Mesothelial cell of epicardium (in vitro differentiated cells): ENCODE measurements at places on chromosomes 16 and 17.

DNA sequence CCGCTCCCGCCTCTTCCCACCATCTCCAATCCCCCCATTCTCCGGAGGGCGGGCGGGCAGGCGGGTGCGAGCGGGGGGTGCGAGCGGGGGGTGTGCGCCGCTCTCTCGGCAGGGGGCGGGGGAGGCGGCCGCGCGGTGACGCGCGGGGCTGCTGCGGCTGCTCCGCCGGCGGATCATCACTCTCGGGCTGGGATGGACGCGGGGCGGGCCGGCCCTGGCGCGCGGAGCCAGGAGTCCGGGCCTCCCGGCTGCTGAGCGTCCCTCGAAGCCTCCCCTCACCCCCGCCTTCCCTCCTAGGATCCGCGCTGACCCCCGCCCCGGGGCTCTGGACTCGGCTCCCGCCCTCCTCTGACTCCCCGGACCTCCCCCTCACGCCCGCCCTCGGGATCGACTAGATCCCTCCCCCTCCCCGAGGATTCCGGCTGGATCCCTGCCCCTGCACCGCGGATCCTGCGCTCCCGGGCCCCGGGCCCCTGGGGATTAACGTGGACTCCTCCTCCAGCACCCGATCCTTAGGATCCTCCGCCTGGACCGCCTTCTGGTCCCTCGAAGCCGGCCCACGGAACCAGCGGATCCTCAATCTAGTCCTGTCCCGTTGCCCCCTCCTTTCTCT lies 946 bp upstream of the TMEM256 start:
- peaks cover 13% of the 10 kb centered on the region for H3K36me3 ChIP-seq
- peak overlapping the region; percentile 91 for H3K27ac ChIP-seq
- H3K4me3 ChIP-seq: peak overlapping the region; percentile 87

DNA sequence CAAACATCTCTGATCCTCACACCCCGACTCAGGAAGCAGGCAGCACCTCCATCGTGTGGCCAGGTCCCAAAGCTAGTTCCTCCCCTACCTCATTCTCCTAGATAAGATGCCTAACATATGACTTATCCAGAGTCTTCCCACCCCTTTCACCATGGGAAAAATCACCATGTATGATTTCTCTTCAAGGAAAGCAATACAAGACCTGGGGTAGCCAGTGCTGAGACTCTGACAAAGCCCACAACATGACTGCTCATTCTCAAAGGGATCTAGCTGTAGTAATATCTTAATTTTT lies 45.1 kb downstream of the CMTM4 start:
- DNase-seq: no peak
- H3K27me3 ChIP-seq: no peaks in the 10 kb centered on the region
- H3K4me3 ChIP-seq: peak overlapping the region; percentile 64
- no peak overlapping the region for H3K27ac ChIP-seq
- no peaks in the 10 kb centered on the region for H3K36me3 ChIP-seq
- H3K4me1 ChIP-seq: peaks cover 10% of the 10 kb centered on the region

- H3K27ac ChIP-seq: no peak overlapping the region
- no peak for DNase-seq
- H3K27me3 ChIP-seq: no peaks in the 10 kb centered on the region
- H3K4me3 ChIP-seq: no peak overlapping the region
Observed at GRCh38 chr17:29640413-29640812, 17.7 kb upstream of the CORO6 start.

DNA sequence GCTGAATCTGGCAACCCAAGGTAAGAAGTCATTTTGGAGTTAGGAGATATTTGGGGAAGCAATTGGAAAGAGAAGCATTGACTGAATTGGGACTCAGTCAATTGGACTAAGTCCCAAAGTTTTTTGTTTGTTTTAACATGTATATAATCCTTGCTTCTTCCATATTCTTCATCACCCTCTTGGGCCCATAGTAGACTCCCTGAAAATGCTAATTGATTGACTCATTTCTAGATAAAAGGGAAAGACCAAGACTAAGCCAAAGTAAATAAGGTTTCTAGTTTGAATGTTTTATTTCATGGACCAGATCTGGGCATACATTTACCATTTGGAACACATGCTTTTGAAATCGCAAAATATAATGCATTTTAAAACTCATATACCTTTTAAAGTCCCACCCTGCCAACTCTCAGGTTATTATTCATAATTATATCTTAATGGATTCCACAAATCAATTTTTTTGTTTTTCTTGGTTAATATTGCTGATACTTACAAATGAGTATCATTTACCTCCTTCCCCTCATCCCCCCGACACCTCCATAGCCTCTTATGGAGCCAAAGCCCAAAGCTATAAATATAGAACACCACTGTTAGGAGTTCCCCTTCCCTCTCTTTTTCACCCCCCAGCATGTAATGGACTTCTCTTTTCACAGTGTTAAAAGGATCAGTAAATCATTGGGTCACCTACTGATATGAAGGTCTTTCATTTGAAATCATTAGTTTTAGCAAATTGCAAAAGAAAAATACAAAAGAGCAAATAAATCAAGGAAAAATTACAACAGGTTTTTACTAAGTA lies 674.0 kb upstream of the SOX9 start:
- H3K4me1 ChIP-seq: peaks cover 16% of the 10 kb centered on the region
- no peaks in the 10 kb centered on the region for H3K36me3 ChIP-seq
- no peaks in the 10 kb centered on the region for H3K27me3 ChIP-seq
- H3K27ac ChIP-seq: no peak overlapping the region
- no peak overlapping the region for H3K4me3 ChIP-seq

GRCh38 chr17:48002916-48003416 lies 32.1 kb downstream of the CDK5RAP3 start:
- DNase-seq: no peak
- H3K36me3 ChIP-seq: no peaks in the 10 kb centered on the region
- H3K27me3 ChIP-seq: no peaks in the 10 kb centered on the region
- H3K27ac ChIP-seq: peak overlapping the region; percentile 94

DNA sequence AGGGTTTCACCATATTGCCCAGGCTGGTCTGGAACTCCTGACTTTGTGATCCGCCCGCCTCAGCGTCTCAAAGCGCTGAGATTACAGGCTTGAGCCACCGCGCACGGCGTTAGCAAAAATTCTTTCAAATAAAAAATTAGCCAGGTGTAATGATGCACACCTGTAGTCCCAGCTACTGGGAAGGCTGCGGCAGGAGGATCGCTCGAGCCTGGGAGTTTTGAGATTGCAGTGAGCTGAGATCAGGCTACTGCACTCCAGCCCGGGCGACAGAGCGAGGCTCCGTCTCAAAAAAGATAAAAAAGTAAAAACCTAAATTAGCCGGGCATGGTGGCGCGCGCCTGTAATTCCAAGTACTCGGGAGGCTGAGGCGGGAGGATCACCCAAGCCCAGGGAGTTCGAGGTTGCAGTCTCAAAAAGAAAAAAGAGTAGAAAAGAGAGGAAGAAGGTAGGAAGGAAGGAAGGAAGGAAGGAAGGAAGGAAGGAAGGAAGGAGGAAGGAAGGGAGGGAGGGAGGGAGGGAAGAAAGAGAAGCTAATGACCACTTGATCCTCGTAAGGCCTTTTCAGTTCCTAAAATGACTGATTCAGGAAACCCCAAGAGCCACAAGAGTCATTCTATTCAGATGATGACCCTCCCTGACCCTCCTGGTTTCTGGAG lies 59.2 kb downstream of the SRL start:
- peak overlapping the region; percentile 95 for H3K27ac ChIP-seq
- H3K4me3 ChIP-seq: peak overlapping the region; percentile 72
- no peaks in the 10 kb centered on the region for H3K36me3 ChIP-seq
- peaks cover 4% of the 10 kb centered on the region for H3K27me3 ChIP-seq
- DNase-seq: no peak
- peaks cover 4% of the 10 kb centered on the region for H3K4me1 ChIP-seq

GRCh38 chr16:17474572-17474971 lies 3.8 kb upstream of the XYLT1 start:
- DNase-seq: no peak
- H3K4me1 ChIP-seq: peaks cover 12% of the 10 kb centered on the region
- peak overlapping the region; percentile 32 for H3K27ac ChIP-seq

- no peak overlapping the region for H3K4me3 ChIP-seq
- H3K27me3 ChIP-seq: peaks cover 10% of the 10 kb centered on the region
- no peaks in the 10 kb centered on the region for H3K4me1 ChIP-seq
- H3K27ac ChIP-seq: no peak overlapping the region
- no peak for DNase-seq
Observed at GRCh38 chr16:3924763-3925162, 44.2 kb upstream of the CREBBP start.

DNA sequence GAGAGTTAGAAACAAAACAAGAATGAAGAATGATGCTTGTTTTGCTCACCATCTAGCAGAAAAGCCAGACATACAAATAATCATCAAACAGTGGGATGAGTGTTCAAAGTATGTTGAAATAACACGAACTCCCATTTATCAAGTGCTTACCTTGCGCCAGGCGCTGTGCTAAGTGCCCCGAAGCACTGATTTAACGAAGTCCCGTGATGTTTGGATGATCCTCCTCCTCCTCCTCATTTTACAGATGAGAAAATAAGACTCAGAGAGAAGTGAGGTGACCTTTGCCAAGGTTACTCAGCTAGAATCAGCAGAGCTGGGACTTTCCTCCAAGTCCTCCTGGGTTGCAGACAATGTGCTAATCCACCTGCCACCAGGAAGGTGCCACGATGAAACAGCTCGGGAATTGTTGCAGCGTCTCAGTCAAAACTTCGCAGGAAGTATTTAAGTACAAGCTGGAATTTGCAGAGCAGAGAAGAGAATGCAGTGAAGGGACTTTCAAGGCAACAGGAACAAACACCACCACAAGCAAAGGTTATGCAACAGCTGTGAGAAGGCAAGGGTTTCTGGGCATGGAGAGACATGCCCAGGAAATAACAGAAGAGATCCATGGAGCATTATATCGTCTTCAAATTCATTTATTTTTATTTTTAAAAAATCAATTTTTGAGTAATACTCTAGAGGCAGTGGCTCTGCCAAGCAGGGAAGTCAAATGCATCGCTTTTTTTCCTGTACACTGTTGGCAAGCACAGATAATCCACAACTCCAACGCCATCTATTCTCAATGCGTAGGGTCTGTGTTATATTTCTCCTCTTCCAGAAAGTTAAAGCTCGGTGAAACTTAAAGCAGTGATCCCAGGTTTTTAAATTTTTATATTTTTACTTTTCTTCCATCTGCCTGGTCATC lies 11.1 kb downstream of the PRCD start:
- H3K27me3 ChIP-seq: no peaks in the 10 kb centered on the region
- peaks cover 14% of the 10 kb centered on the region for H3K4me1 ChIP-seq
- H3K36me3 ChIP-seq: no peaks in the 10 kb centered on the region
- H3K27ac ChIP-seq: peak overlapping the region; percentile 90
- no peak for DNase-seq

- DNase-seq: no peak
- no peak overlapping the region for H3K4me3 ChIP-seq
- peaks cover 6% of the 10 kb centered on the region for H3K4me1 ChIP-seq
- H3K27ac ChIP-seq: no peak overlapping the region
- H3K36me3 ChIP-seq: no peaks in the 10 kb centered on the region
Observed at GRCh38 chr17:50018909-50019308, 23.9 kb upstream of the DLX3 start.

DNA sequence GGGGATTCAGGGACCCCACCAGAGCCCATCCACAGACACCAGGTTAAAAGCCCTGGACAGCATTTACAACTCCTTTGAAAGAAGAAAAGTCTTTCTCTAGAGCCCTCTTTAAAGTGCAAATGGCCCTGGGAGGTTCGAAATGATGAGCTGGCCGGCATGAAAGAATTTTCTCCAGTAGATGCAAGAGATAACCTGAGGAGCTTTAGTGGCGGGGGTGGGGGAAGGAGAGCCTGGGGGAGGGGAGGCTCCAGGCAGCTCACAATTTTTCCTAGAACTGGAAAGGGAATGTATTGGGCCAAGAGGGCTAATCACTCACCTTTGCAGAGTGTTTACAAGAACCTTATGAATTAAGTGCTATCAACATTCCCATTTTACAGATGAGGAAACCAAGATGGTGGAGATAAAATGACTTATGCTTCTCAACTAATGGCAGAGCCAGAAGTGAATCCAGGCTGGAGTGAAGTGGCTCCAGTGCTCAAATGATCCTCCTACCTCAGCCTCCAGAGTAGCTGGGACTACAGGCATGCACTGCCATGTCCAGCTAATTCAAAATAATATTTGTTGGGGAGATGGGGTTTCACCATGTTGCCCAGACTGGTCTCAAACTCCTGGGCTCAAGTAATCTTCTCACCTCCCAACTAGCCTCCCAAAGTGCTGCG lies 4.2 kb upstream of the CDH1 start:
- H3K27me3 ChIP-seq: peaks cover 18% of the 10 kb centered on the region
- H3K27ac ChIP-seq: peak overlapping the region; percentile 90
- peaks cover 22% of the 10 kb centered on the region for H3K4me1 ChIP-seq
- no peak for DNase-seq
- H3K36me3 ChIP-seq: peaks cover 2% of the 10 kb centered on the region

DNA sequence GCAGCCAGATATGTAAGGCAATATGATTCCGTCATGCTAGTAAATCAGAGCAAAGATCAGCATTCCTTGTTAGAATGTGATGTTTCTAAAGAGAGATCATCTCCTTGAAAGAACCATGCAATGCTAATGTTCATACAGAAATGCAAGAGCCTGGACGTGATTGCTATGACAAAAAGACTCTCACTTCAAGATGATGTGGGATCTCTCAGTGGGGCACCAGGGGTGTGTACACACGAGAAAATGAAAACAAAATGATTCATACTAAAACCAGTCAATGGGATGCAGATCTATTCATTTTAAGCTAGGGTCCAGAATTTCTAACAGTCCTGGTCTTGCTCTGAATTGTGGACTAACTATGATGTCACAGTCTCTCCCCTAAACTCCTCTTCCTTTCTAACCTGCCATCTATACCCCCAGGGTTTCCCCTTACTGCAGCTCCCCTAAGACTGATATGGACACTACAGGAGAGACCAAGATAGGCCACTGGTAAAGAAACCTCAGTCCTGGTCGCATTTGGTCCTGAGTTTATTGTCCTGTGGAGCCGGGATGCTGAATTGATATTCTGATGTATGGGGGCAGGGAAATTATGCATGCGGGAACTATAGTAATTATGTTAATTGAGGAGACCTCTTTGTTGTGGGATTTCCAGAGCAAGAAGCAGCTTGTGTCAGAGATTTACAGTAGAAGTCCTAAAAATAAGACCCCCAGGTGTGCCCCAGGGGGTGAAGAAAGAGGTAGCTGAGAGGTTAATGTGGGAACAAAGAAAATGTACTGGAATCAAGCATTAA lies 179.0 kb downstream of the PMP22 start:
- no peaks in the 10 kb centered on the region for H3K36me3 ChIP-seq
- H3K4me1 ChIP-seq: no peaks in the 10 kb centered on the region
- H3K27ac ChIP-seq: no peak overlapping the region
- no peak overlapping the region for H3K4me3 ChIP-seq
- no peak for DNase-seq
- H3K27me3 ChIP-seq: peaks cover 46% of the 10 kb centered on the region
